ENCODE measurements at places on chromosomes 3 and 15. TPM values are rescaled to one million over a fixed set of nuclear protein-coding genes. Genes with fewer than 3 reads are reported as not detected.

The GLDN gene
- 9.1 TPM for total RNA-seq

The PPP1R14D gene
- not detected for total RNA-seq

The DUOXA2 gene
- total RNA-seq = not detected

The RLBP1 gene
- not detected for total RNA-seq

GRCh38 chr3:9377981-9378380 lies 15.1 kb downstream of the THUMPD3 start:
- DNase-seq = no peak

DNA sequence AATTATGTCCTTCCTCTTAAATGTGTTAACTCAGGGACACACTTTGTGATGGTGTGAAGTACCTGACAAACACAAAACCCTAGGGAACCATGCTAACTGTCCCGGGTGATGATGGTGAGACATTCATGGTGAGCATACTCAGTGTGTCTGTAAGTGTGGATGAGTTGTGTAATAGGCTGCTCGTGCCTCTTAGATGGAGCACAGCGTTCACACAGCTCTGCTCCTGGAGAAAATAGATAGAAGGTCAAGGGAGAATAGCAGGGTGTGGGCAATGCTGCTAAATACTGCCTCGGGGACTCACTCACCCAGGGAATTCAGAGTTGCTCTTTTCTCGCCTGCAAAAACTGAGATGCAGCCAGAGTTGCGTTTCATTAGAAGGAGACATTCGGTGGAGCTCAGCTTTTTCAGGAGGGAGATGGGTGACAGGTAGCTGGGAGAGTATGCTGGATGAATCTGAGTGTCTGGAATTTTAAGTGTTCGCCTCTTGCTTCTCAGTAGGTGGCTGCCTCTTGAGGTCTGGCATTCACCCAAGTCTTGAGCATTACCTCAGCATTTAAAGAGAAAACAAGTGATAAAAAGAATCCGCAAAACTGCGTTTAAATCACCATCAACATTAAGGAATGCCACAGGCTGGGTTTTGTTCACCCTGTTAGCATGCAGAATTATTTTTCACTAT lies 813.2 kb downstream of the AGBL1 start:
- DNase-seq = no peak

GRCh38 chr15:94596707-94597106 lies 365.3 kb downstream of the MCTP2 start:
- no peak for DNase-seq

DNA sequence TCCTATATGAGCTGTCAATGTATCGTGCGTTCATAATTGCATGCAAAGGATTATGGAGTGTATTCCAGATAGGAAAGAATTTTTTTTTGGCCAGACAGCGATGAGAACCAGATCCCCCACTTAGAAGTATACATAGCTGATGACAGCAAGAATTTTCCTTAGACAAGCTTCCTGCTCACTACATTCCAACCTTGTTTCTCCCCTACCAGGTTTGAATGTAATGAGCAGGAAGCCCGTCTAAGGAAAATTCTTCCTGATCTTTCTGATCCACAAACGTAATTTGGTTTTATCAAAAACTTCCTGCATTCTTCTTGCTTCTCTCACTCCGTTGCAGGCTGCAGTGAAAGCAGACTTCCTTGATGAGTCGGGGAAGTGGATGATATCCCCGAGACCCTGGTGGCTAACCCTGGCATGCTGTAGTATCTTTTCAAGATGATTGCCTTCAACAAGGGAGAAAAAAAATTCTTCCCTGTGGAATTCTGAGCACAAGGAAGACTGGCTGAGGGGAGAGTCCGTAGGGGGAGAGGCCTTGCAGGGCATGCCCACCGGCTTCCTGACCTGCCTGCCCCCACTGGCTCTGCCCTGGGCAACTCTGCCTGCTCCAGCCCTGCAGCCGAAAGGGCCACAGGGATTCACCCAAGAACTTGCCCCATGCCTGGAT lies 243.1 kb downstream of the TLE3 start:
- DNase-seq = no peak

DNA sequence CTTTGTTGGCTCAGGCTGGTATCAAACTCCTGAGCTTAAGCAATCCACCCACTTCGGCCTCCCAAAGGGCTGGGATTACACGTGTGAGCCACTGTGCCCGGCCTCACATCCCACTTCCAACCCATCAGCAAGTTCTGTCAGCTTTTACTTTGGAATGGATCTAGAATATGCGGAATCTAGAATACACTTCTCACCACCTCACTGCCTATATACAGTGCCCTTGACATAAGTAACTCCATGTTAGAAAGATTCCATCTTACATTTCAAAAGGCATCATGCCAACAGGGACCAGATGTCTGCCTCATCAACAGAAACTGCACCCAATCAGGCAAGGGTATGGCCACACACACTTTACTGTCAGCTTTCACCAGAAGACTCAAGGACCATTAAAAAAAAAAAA lies 9.9 kb upstream of the RBSN start:
- no peak for DNase-seq

GRCh38 chr3:66885326-66886000 lies 112.6 kb upstream of the KBTBD8 start:
- no peak for DNase-seq

GRCh38 chr3:18238332-18238731 lies 186.8 kb downstream of the SATB1 start:
- DNase-seq = no peak

- DNase-seq = no peak
These were observed 63.9 kb downstream of the NFKBIZ start for GRCh38 chr3:101913168-101913567.

DNA sequence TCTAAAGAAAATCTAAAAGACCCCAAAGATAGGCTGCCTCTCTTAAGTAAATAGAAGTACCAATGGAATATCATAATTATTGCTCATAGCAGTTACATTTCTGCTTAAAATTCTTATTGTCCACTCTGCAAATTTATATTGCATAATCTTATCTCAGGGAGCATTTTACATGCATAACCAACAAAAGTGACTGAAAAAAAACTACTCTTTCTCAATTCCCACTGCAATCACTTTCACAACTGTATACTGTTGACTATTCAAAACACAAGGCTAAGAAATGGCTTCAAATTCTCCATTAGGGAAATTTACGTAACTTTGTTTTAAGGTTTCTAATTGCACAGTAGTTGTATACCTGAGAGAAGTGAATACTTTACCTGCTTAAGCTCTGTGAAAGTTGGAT lies 56.3 kb downstream of the HMG20A start:
- no peak for DNase-seq

DNA sequence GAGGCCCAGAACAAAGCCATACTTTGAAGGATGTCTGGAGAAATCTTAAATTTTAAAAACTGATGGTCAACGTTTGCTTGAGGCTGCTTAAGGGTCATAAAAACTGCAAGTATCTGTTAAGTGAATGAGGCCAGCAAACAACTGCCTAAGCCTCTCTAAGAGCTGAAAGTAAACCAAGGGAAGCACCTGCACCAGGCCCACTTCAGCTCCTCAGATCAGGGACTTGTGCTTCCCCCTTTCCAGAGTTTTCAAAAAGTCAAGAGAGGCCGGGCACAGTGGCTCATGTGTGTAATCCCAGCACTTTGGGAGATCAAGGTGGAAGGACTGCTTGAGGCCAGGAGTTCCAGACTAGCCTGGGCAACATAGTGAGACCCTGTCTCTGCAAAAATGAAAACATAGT lies 9.1 kb downstream of the FBXL22 start:
- DNase-seq = no peak

GRCh38 chr3:183287301-183287971 lies 34.4 kb downstream of the B3GNT5 start:
- no peak for DNase-seq

GRCh38 chr3:64163755-64164148 lies 61.5 kb downstream of the PRICKLE2 start:
- DNase-seq = no peak

- DNase-seq = peak; percentile 70
These were observed 11.3 kb downstream of the NBEAL2 start for GRCh38 chr3:46990573-46991374.

GRCh38 chr3:101549473-101549872 lies 12.2 kb upstream of the TRMT10C start:
- no peak for DNase-seq

All from Right ventricle myocardium superior (tissue), 1 donor.